ENCODE measurements at places on chromosomes 1 and 21.

DNA sequence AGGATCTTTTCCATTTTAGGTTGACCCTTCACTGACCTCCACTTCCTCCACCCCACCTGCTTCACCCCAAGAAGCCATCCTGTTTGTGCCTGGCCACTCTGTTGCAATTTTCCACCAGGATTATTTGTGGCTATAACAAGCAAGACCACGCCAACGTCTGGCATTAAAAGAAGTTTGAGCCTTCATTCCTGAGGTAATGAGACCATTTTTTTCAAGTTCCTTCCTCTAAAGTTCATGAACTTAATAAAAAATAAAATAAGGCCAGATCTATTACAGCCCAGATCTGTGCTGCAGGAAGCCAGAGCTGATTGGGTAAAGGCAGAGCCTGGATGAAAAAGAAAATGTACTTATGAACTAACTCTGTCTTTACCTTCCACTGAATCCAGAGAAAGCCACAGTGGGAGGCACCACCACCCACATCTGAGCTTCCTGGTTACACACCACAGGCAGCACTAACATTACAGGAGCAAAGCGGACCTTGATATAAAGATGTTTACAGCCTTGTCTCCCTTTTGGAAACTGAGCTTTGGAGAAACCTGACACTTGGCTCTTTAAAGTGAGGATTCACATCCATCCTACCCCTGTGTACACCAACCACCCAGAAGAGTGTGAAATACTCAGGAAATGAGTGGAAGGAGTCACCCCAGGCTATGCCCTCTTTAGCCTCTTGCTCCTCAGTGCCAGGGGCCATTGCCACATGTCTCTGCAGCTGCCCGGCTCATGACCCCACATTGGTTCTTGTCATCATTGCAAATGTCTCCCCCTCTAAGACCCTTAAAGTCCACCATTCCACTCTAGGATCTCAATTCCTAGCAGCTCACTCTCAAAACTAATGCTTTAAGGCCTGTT lies 293.6 kb downstream of the PLPP3 start:
- DNase-seq, result no peak

DNA sequence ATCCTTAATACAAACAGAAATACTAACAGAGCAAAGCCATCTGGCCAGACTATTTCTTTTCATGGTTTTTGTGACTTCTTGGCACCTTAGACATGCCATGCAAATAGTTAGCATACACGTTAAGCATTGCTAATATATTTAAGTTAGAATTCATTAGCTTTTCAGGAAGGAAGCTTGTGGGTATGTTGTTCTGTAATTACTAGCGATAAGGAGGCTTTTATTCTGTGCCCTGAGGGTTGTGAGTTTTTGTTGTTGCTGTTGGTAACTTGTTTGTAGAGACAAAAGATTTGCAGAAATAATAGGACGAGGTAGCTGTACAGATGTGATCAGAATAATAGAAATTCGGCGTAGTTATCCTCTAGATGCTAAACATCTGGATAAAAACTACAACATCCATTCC lies 305.3 kb downstream of the TM2D1 start:
- no peak for DNase-seq

GRCh38 chr1:8963963-8964362 lies 18.3 kb downstream of the CA6 start:
- DNase-seq, result no peak

- no peak for DNase-seq
Measured at GRCh38 chr1:47565092-47565491, 127.2 kb downstream of the FOXD2 start.

GRCh38 chr1:195766709-195767108 lies 841.5 kb downstream of the KCNT2 start:
- DNase-seq, result no peak

- no peak for DNase-seq
Measured at GRCh38 chr1:29793653-29794348, 557.5 kb downstream of the PTPRU start.

- DNase-seq, result peak; percentile 86
Measured at GRCh38 chr1:26417111-26417759, 6.6 kb downstream of the LIN28A start.

DNA sequence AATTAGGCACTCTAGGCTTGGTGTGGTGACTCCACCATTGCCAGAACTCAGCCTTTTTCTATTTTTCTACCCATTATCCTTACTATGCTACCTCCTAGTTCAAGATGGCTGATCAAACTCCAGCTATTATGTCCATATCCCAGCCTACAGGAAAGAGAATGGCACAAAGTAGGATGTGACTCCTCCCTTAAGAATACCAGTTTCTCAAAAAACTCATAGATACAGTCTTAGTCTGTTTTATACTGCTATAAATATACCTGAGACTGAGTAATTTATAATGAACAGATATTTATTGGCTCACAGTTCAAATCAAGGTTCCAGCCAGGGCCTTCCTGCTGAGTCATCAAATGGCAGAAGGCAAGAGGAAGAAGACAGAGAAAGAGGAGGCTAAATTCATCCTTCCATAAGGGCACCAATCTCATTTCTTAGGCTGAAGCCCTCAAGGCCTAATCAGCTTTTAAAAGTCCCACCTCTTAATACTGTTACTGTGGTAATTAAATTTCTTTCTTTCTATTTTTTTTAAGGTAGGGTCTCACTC lies 542.8 kb upstream of the BEND5 start:
- DNase-seq, result no peak

DNA sequence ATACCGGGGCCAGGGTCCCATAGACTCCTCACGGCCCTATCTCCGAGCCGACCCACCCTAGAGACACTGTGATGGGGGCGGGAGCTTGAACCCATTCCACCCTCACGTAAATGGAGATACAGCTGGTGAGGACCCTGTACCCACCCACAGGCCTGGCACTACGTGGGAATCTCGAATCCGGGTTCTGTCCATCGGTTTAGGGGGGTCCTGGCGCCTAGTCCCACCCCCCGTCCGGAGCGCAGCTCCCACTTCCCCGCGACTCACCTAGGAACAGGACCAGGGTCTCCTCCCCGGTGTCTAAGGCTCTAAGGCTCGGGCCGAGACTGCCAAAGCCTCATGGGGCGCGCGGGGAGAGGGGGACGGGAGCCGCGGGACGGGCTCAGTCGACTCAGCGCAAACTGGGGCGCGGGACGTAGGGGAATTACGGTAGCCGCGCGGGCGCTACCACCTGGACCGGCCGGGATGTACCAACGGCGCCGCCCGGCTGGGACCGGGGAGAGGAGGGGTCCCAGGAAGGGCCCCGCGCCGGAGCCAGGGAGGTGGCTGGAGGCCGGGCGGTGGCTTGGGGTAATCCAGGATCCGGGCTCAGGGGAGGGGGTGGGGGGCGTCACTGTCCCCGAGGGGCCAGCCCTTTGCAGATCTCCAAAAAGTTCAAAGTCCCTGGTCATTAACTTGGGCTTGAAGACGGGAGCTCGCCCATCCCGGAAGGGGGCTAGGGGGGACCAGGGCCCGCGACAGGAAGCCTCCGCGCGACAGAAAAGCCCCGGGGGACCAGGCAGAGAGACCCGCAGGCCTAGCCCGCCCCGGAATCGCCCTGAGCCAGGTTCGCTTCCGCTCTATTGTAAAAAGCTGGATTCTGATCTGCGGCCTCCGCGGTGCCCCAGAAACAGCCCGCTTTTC lies 1.0 kb downstream of the PLEKHG5 start:
- DNase-seq, result peak; percentile 42

DNA sequence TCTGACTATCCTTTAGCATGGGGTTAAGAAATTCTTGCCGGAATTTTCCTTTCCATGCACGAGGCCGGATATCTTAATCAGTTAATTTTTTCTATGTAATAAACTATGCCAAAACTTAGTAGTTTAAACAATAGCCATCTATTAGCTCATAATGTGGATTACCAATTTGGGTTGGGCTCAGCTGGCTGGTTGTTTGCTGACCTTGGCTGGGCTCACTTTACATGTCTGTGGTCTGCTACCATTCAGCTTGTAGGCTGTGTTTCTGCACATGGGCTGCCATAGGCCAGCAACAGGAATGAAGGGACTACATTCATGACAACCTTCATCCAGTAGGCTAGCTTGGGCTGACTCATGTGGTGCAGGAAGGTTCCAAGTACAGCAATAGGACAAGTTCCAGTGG lies 56.0 kb upstream of the NTPCR start:
- no peak for DNase-seq

Measured in CD4-positive, alpha-beta T cell treated with Interleukin-15 for 4 hours (primary cell).